Stimulated activated CD4-positive, alpha-beta T cell treated with anti-CD3 and anti-CD28 coated beads, Interleukin-2, amount 100 ng/mL, for 24 hours (primary cell): ENCODE measurements at places on chromosomes 7 and 10.

DNA sequence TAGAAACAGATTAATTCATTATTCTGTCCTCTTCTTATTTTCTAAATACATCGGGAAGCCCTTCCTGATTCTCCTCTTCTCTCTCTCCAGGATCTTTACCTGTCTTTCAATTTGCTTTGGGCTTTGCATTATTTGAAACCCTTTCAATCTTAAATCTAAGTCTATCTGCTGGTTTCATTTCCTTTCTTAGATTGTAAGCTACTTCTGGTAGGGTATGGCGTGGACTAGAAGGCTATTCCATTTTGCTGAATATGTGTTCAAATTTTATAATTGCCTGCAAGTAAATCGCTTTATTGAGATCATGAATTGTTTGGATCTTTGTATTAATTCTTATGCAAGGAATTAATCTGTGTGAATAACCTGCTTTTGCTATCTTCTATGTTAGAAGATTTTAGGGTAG lies 11.1 kb downstream of the STAM start:
- DNase-seq: no peak

DNA sequence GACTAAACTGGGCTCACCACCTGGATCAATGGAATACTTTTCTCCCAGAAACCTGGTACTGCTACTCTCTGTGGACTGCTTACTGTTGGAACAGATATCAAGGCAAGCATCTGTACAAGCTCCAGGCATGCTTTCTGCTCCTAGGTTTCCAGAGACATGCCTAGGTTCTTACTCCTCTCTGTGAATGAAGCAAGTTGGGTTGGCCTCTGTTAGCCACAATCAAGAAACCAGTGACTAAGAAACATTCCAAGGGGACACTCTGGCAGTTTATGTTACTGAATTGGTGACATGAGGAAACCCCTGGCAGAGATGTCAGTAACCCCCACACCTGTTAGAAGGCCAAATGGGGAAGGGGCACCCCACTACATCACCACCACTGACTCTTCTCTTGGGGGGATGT lies 121.9 kb downstream of the GFRA1 start:
- DNase-seq: no peak

- peak; percentile 12 for DNase-seq
Measured at GRCh38 chr10:76303682-76304316, 872.4 kb downstream of the LRMDA start.

DNA sequence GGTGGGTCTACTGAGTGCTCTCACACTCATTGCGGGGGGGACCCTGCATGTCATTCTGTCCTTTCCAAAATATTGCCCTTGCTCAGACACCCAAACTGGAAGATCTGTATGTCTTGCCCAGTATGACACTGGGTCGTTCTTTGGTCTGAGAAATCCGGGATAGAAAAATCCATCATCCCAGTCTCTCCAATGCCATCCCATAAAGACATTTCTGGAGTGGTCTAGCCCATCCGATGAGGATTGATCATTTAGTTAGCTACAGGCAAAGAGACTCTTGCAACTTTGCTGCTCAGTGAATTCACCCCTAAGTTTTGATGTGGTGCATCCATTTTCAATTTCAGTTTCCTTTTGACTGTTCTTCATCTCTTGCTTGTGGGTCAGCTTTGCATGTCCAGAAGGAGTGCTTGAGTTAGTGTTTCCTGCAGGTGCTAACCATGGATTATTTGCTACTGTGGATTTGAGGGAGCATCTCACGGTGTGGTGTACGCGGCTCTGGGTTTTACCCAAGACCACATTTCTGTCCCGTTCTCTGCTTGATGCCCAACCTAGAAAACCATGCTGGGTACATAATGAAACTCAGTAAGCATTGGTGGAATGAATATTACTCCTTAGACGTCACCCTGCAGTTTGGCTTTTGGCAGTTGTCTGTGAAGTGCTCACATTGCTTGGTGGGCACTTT lies 247.0 kb upstream of the MKI67 start:
- no peak for DNase-seq

- DNase-seq: no peak
Measured at GRCh38 chr10:28734938-28735759, 57.8 kb downstream of the BAMBI start.

DNA sequence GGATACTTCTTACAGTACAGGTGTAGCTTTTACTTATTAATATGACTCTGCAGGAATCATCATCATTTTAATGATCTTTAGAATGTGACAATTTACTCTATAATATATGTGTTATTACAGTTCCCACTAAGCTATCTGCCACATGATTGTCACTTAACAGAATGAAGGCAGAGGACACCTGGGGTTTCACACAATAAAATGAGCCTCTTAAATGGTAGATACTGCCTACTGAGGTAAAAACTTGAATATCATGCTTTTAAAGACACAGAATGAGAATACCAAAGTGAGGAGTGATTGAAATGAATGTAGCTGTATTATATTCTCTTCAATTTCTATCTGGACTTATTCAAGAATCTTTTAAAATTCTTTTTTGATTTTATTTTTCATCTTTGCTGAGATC lies 1255.3 kb upstream of the LRRN3 start:
- DNase-seq: no peak

- DNase-seq: no peak
Measured at GRCh38 chr7:44195889-44196288, 4.9 kb upstream of the YKT6 start.

DNA sequence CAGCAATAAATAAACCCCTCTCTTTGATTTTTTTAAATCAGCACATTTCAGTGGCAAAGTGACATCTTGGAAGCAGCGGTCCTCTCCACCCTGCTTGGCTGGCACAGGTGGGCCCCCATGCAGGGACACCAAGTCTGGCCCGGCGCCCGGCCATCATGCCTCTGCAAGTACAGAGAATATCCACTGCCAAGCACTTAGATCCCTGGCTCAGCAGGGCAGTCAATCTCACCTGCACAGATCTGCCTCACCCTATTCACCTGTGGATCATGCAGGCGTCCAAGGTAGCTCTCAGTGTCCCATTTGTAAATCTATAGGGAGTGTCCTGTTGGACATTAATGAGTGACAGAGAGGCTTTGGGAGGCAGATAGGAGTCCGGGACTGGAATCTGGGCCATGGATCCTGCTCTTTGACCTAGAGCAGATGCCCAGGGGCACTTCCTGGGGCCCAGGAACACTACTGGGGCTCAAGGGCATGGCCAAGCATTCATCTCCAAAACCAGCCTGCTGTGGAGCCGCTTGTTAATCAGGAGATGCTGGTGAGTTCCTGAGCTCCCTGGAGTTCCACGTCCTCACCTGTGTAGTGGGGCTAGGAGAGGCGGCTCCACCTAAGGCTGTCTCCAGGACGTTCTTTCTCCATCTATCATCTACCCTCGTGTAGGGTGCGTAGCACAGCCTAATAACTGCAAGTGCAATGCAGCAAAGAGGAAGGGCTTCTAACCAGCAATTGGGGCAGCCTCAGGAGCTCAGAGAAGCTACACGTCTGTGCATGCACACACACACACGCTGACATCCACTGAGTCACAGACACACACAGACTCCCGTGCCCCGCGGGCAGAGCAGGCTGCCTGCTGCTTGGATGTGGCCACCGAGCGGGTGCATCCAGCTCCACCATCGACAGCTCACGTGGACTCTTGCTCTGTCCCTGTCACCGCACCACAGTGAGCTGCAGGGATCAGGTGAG lies 123.6 kb downstream of the OAT start:
- DNase-seq: no peak

- DNase-seq: no peak
Measured at GRCh38 chr7:77685233-77685632, 11.0 kb upstream of the RSBN1L start.

GRCh38 chr7:48016641-48017040 lies 12.3 kb downstream of the SUN3 start:
- DNase-seq: no peak
